ENCODE measurements at places on chromosomes 12 and 14. TPM values are rescaled to one million over a fixed set of nuclear protein-coding genes. Genes with fewer than 3 reads are reported as not detected.

- no peak for DNase-seq
Observed at GRCh38 chr12:77560714-77561113, 270.0 kb upstream of the NAV3 start.

RBM23 gene
- total RNA-seq: 81.1 TPM

DNA sequence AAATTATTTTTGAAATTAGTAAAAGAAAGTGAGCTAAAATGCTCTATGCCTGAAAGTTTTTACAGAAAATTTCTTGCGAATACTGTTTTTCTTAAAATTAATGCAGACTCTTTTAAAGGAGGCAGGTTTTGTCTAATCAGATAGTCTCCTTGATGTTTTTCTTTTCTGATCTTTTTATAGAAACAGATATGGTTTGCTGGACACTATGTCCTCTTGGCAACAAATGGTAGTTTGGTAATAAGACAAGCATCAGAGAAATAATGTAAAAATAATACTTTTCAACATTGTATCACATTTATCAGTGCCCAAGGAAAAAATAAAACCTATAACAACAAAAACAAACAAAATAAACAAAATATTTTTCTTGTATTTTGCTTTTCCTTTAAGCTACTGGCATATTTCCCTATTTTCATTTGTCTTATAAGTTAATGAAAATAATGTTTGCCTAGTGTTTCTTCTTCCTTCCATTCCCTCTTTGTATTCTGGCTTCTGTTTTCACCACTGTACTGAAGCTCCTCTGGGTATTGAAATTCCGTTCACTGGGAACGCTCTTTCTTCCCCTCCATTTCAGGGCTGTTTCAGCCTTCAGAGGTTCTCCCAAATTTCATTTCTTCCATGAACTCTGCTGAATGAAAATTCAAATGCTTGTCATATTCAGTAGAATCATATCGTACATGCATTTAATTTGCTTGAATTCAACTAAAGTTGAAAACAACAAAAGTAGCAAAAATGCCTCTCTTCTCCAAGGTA is 115.3 kb downstream of the TRMT5 start:
- no peak for DNase-seq

- DNase-seq: no peak
Observed at GRCh38 chr14:100131181-100131580, 28.3 kb downstream of the DEGS2 start.

DNA sequence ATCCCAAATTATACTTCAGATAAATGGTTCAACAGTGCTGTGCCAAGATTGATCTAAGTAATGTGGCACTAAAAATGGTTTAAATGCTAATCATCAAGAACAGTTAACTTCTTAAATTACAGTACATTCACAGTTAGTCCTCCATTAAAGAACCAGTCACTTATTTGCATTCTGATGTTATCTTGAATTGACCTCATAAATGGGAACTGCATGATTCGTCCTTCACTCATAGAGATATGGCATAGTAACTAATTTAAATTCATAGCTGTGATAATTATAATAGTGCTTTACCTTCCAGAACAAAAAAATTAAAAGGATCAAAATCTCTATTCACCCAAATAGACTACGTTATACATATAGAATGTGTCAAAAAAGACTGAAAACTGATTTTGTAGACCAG is 61.1 kb downstream of the COCH start:
- no peak for DNase-seq

DNA sequence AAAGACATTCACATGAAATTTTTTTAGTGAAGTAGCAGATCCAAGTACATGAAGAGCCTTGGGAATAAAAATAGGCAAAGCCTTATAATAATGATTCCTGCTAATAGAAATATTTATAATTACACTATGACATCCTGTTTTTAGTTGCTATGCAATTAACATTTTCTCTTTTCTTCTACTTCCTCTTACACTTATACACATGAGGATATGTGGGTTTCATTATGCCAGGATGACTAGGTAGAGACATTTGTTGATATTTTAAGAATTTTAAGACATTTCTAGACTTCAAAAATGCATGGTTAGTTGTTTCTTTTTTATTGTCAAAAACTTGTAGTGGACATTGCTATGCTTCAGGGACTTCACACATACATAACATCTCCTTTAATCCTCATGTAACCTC is 326.8 kb downstream of the SYT1 start:
- DNase-seq: no peak

LRIG3 gene
- total RNA-seq: 0.21 TPM

DNA sequence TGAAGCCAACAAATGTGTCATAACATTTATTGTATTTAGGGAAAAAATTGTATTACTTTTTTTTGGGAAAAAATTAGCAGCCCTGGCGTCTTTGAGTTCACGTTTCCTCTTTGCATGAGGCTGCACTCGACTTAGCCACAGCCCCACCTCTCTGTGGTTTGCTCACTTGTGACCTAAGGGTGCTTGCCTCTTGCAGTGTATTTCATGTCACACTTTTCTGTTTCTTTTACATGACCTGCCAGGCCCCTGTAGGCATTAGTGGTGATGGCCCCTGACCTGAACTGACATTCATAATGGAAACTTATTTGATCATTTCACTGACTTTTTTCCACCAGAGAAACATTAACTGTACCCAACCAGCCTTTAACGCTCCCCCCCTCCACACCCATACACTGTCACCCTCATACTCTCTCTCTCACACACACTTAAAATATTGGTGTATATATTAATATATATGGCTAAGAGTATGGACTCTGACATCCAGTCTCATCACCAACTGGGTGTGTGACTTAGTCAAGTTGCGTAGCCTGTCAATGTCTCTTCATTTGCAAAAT is 122.9 kb downstream of the PRKCH start:
- DNase-seq: peak; percentile 65

SLC16A7 gene
- 29.1 TPM for total RNA-seq

All from activated T-helper 2 cell treated with anti-CD3 and anti-CD28 coated beads, Interferon-gamma antibody, Interleukin-2, Interleukin-4, amounts not matched to agents 10 μg/mL and 5 μg/mL and 100 μg/mL, durations not matched to agents 14 hours and 24 hours and 36 hours (primary cell).